ENCODE measurements at places on chromosomes 13 and 19.

GRCh38 chr19:8416796-8417195, 3.7 kb downstream of the MARCHF2 start:
- no peak for DNase-seq

- DNase-seq: no peak
Observed at GRCh38 chr19:7480222-7480969, 8.4 kb downstream of the PEX11G start.

GRCh38 chr13:39692660-39693438, 37.4 kb downstream of the COG6 start:
- DNase-seq: no peak

DNA sequence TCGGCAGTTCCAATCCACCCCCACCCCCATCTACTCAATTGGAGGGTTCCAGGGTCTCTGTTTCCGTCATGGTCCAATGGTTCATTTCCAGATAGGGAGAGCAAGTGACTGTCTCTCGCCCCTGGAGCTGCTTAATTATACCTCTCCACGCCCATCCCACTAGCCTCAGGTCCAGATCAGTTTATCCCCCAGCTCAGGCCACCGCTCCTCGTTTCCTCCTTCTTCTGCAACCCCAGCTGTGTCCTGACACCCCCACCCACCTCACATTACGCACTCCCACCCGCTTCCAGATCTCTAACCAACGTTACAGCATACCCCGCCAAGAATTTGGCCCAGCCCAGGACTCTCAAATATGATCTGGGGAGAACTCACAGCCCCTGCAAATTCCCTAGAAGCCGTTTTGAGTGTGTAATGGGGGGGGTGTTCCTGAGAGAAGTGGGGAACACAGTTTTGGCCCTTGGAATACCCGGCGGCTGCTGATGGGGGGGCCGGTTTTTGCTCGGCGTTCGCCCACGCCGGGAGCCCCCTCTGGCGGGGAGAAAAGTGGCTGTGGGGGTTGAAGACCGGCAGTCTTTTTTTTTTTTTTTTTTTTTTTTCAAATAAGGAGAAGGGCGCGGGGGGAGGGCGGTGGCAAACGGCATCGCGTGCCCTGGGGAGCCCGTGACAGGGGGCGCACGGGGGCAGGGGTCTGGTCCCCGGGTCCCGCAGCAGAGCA, 1.7 kb upstream of the PDE4A start:
- no peak for DNase-seq

DNA sequence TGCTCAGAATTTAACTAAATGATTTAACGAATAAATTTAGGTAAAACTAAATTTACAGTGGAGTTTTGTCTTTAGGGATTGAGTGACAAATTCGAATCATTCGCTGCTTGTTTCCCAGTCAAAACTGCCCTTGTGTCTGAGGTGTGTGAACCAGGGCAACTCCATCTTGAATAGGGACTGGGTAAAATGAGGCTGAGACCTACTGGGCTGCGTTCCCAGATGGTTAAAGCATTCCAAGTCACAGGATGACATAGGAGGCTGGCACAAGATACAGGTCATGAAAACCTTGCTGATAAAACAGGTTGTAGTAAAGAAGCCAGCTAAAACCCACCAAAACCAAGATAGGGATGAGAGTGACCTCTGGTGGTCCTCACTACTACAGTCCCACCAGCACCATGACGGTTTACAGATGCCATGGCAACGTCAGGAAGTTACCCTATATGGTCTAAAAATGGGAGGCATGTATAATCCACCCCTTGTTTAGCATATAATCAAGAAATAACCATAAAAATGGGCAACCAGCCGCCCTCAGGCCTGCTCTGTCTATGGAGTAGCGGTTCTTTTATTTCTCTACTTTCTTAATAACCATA, 10.2 kb upstream of the ANKRD10 start:
- DNase-seq: no peak

GRCh38 chr13:21016487-21016886, 44.9 kb downstream of the LATS2 start:
- no peak for DNase-seq

GRCh38 chr13:75938811-75939560, 302.9 kb downstream of the LMO7 start:
- DNase-seq: no peak
